ENCODE measurements at places on chromosomes 1 and 21. TPM values are rescaled to one million over a fixed set of nuclear protein-coding genes. Genes with fewer than 3 reads are reported as not detected.

- no peak for DNase-seq
Observed at GRCh38 chr1:235932090-235932510, 65.4 kb upstream of the LYST start.

DNA sequence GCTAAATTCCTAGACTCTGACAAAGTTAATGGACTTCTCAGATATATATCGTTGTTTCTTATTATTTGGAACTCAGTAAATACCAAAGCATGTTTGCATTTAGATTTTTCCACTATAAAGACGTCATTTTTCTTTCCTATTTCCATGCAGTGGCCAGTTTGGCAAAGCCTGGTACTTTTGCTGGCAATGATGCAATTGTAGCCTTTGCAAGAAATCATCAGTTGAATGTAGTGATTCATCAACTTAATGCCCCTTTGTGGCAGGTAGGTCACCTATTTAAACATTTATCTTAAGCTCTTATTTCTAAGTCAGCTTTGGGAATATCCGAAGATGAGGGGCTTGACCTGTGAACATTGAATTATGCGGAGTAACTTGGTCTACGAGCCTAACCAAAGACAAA, 12.0 kb downstream of the OTUD3 start:
- DNase-seq: no peak

DNA sequence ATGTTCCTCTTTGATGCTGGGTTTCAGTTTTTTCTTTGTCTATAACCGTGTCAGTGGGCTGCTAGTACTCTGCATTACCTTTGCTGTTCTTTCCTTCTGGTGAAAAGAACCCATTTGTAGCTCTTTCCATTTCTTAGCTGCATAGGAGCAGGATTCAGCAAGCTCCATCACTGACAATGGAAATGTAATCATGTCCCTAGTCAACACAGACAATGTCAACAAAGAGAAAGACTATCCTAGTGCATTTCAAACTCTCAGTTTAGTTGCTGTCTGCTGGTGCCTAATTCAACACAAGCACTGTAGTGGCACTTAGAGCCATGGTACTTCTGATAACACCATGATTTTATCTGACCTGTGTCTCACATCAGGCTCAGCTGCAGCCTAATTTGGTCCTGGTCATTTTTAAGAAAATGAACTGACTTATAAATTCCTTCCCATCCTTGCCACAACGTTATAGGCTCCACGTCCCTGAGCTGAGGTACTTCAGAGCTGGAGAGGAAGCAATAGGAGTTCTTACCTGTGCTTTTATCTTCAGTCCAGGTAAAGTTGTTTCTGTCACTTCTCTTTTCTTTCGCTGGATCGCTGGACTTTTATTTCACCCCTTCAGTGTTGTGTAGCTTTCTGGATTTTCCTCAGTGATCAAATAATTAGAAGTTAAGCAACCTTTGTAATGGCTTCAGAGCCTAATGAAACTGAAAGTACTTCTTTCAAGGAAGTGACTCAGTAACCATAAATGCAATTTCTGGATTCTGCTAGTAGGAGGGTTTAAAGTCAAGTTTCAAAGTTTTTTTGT, at the start of gene GBP3:
GBP3 (minus strand) TSS at position 700 of the 793 bp plus-strand sequence. CDS start 2,145 bp downstream, outside the sequence.
- DNase-seq: peak; percentile 8

The LCE1A gene
- total RNA-seq: not detected

GRCh38 chr1:227449051-227449450, 114.3 kb upstream of the ZNF678 start:
- DNase-seq: peak; percentile 44

GRCh38 chr1:159826441-159827101, at the start of gene SLAMF8:
SLAMF8 (plus strand) TSS chr1:159826873; CDS start chr1:159826899, 26 bp downstream.
- DNase-seq: no peak

DNA sequence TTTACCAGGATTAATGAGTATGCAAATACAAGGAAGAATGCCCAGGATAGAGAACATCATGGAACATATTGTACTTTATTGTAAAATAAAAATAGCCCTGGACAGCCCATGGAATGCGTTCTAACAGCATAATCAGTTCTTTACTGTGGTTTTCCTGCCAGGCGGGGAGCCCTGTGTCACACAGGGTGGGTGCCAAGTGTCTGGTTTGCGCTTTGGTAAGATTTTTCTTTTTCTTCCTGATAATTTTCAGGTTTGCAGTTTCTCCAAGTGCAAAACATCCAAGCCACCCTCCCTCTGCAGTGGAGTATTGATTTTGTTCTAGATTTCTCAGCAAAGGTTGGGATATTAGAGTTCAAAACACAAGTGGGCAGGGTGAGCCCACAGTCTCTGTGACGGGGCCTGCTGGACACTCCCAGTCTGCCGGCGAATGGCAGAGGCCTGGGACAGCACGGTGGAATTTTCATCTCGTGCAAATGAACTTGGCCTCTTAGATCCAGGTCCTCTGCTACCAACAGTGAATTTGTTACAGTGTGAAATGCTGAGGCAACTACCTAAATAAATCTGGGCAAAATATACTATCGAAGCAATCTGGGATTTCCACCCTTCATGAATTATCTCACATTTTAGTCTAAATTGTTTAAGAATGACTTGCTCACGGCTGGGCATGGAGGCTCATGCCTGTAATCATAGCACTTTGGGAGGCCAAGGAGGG, 15.6 kb upstream of the KCNJ15 start:
- DNase-seq: no peak

The IFNAR1 gene
- total RNA-seq: 11.0 TPM

The RGS4 gene
- total RNA-seq: not detected

Measured in NCI-H460 (cell line).